ENCODE measurements at places on chromosomes 12 and 14.

DNA sequence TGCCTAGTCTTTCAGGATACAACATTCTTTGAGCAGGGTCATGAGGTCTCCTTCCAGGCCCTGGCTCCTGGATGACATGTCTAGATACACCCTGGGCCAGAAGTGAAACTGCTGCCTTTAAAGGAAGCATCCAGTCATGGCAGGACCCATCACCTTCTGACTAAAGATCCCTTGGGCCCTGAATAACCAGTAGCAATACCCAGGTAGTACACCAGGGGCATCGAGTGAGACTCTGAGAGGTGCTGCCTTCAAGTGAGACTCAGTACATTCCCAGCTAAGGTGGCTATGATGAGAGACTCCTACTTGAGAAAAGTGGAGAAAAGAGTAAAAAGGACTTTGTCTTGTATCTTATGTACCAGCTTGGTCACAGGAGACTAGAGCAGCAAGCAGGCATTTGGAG lies 23.5 kb downstream of the OR6C68 start:
- DNase-seq, result no peak

DNA sequence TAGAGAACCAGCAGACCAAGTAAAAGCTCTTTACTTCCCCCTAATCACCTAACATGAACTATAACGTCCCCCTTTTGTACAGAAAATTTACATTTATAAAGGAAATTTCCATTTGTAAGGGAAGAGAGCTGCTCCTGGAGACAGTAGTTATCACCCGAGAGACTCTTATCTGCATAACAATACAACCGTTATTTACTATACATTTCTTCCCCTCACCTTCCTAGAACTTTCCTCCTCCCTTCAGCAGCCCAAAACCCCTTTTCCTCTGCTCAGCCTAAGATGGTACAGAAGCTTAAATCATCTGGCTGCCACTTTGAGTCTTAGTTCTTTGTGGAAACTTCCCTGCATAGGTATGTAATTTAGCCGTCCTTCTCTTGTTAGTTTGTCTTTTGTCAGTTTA lies 40.4 kb upstream of the ETV6 start:
- DNase-seq, result no peak

GRCh38 chr14:25759920-25760655 lies 710.1 kb upstream of the STXBP6 start:
- no peak for DNase-seq

DNA sequence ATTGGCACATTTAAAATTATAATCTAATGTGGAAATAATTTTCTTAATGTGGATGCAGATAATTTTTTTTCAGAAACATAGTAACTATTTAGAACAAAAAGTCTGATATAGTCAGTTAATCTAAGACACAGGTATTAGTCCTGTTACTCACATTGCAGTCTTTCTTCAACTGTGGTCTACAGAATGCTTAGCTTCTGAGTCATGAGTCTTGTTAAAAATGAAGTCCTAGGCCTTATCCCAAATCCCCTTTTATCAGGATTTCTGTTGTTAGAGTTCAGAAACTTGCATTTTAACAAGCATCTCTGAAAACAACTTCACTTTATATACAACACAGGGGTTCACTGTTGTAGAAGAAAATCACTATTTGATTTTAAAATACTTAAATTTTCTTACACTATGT lies 112.2 kb downstream of the SLC16A7 start:
- no peak for DNase-seq

DNA sequence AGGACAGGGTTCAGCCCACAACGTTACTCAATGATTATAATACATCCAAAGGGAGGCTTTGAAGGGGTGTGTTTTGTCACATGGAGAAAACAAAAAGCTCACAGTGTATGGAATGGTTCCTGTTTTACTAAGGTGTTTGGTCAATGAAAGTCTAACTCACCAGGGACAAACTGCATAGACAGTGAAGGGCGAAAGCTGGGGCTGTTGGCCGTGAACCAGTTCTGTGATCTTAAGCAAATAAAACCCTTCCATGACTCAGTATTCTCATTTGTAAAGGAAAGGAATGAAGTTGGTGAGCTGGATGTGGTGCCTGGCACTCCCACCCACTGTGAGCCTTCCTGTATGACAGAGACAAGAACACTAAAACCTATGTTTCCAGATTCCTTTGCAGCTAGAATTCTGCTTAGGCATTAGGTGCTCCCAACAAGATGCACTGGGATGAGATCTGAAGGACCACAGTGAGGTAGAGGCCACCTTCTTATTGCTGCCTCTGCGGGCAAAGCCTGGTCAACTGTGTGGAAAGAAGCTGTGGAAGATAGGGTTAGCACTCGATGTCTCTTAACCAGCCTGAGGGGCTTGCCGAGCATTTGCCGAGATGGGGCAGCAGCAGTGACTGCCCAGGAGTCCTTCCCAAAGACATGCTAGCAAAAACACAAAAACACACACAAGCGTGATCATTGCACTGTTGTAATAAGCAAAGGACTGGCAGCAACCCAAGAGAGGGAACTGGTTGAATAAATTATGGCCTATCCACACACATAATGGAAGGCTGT lies 48.5 kb downstream of the VCPKMT start:
- DNase-seq, result no peak

DNA sequence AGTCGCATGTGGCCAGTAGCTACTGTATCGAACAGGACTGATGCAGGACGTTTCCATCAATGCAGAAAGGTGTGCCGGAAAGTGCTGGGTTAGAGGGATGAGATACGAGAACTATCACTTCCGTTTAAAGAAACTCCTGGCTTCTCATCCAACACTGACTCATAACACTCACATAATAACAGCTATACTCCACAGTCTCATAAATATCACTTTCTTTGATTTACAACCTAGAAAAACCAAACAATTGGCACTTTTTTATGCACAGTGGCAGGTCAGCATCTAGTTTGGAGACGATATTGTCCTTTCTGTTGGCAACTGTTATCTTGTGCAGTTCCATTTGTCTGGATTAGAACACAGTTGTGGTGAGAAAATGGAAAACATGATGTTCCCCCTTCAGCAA lies 43.4 kb downstream of the SLC25A21 start:
- DNase-seq, result no peak

GRCh38 chr12:101829639-101830366 lies 956 bp downstream of the GNPTAB start:
- DNase-seq, result no peak

DNA sequence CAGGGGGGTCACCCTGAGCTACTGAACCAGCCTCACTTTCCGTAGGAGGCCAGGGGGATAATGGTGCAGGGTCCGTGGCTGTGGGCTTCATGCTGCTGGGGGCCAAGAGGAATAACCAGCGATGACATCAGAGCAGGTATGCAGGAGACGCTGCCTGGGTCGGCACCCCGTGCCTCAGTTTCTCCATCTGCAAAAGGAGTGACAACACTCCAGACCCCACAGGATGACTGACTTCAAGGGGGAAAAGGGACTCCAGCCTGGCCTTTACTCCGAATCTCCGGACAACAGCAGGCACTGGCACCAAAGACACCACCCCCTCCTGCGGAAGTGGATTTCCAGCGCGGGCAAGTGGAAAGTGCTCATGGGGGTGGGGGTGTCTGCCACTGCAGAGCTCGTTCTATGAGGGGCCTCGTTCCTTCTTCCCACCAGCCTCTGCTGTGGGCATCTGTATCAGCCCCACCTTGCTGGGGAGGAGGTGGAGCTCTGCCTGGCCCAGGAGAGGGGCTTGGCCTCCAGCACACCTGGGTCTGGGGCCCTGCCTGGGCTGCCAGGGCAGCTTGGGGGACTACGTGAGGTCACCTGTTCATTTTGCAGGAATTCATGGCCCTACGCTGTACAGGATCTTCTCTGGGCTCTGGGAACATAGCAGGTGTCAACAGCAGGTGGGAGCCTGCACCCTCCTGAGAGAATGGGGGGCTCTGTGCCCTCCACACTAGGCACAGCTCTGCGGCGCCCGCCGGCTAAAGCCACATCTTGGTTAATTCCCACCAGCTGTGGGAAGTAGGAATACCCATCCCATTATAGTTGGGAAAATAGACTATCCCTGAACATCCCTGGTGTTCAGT lies 216.6 kb upstream of the C14orf180 start:
- peak; percentile 49 for DNase-seq

- no peak for DNase-seq
These were observed 71.0 kb downstream of the SLC25A47 start for GRCh38 chr14:100393906-100394732.

GRCh38 chr12:58342736-58343135 lies 401.4 kb downstream of the ATP23 start:
- DNase-seq, result no peak

DNA sequence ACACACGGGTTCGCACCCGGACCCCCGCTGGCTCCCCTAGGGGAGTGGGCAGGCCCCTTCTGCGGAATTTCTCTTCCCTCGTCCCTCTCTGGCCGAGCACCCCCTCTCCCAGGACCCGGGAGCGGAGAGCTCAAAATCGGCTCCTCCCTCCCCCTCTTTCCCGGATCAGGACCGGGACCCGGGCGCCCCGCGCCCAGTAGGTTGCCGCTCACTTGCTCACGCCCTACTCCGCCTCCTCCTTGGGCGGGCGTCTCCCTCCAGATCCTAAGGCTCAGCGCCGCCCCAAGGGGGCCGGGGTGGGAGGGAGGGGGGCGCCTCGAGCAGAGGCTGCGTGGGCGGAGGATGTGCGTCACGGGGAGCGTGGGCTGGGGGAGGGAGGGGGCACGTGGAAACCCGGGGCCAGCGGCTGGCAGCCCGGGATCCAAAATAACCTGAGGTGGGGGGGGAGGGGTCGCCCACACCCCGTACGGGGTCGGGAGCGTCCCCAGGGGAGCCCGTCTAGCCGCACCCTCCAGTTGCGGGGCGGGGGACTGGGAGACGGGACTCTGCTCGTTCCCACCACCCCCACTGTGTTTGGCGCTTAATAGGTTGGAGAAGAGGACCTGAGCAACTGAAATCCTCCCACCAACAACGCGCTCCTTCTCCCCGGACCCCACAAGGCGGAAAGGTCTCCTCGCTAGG lies 1.8 kb upstream of the NAB2 start:
- DNase-seq, result peak; percentile 50

- DNase-seq, result no peak
These were observed 12.4 kb downstream of the KRT7 start for GRCh38 chr12:52245259-52245961.

DNA sequence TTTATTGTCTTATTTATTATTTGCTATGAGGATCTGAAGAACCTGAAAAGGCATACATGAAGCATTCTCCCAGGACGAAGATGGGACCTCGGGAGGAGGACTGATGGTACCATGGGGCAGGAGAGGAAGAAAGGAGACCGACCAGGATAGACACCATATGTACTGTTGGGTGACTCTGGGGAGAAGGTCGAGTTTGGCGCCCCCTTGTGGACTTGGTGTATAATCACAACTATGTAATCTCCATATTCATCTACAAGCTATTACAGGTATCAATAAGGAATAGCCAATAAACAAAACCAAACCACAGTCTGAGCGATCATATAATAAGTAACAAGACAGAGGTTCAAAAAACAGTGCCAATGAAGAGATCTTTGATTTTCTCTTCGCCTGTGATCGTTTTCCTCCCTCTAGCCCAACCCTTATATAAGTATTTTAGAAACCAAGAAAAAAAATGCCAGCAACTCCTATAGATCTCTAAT lies 139.1 kb downstream of the SPTSSA start:
- DNase-seq, result peak; percentile 59

DNA sequence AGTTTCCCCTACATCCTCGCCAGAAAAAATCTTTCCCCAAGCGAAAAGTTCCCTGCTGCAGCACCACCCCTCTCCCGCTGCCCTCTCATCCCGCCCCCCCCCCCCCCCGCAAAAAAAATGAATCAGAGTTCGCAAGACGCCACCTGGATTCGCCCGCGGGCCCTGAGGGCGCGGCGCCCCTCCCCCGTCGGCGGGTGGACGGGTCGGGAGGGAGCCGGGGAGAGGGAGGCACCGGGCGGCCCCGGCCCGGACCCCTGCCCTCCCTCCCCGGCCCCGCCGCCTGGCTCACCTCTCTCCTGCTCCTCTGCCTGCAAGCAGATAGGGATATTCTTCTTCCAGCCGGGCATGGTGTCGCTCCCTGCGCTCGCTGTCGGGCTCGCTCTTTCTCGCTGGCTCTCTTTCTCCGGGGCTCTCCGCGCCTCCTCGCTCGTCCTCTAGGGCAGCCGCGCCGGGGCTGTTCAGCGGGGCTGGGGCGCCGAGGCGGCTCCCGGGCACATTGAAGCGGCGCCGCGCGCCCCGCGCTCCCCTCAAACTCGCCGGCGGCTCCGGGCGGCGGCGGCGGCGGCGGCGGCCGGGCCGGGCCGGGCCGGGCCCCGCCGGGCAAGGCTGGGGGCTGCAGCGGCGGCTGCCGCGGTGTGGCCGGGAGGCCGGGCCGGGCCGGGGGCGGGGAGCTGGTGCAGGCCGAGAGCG lies 200.3 kb upstream of the CAND1 start:
- DNase-seq, result no peak

DNA sequence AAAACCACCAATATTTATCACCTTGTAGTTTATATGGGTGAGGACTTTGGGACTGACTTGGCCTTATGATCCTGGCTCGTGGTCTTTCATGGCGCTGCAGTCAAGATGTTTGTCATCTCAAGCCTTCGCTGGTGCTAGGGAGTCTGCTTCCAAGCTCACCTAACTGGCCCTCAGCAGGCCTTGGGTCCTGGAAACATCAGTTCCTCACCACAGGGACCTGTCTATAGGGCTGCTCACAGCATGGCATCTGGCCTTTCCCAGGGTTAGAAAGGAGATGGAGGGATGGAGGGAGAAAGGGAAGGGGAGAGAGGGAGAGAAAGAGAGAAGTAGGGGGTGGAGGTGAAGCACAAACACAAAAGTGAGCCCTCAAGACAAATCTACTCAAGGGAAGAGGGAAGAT lies 31.7 kb downstream of the VCPKMT start:
- DNase-seq, result no peak

GRCh38 chr12:84117190-84117589 lies 795.4 kb downstream of the SLC6A15 start:
- DNase-seq, result no peak

GRCh38 chr14:100909439-100909838 lies 5.9 kb upstream of the RTL1 start:
- peak; percentile 72 for DNase-seq

DNA sequence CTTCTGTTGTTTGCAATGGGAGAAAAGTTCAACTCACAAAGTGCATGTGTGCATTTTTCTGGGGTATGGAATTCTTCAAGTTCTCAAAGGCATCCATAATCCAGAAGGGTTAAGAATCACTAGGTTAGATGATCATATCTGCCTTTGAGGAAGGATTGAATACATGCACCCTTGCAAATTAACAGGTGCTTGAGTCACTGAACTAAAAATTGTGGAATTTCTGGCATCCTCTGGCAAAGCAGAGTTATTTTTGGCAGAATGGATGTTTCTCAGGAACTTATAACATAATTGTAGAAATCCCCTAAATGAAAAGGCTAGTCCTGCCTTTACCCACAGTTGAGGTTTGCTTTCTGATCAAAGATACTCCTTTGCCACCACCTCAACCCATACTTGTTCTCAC lies 136.5 kb upstream of the DYRK2 start:
- no peak for DNase-seq

GRCh38 chr14:102187568-102188001 lies 47.9 kb downstream of the WDR20 start:
- DNase-seq, result no peak
